ENCODE measurements at places on chromosomes 3 and 15.

GRCh38 chr3:11159421-11159904, 5.2 kb downstream of the HRH1 start:
- no peak for DNase-seq

DNA sequence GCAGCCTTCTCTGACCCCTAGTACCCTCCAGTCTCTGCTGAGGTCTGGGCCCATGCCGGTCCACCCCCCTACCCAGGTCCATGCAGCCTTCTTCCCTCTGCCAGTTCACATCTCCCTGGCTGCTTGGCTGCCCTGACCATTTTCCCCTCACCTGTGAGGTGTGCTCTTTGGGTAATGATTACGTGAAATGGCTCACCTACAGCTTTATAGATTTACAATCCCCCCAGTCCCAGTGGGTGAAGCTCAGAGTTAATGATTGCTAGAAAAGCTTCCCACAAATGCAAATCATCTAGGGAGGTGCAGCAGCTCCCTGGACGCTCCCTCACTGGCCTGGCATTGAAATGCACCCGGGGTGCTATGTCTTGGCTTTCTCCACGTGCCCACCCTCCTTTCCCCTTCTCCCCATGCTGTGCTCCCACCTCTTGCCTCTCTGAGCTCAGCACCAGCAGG, 18.7 kb downstream of the PAQR5 start:
- no peak for DNase-seq

GRCh38 chr3:126287536-126288241, 69.5 kb downstream of the KLF15 start:
- DNase-seq = no peak

- DNase-seq = peak; percentile 27
These were observed 36.2 kb downstream of the BBS4 start for GRCh38 chr15:72722071-72722696.

DNA sequence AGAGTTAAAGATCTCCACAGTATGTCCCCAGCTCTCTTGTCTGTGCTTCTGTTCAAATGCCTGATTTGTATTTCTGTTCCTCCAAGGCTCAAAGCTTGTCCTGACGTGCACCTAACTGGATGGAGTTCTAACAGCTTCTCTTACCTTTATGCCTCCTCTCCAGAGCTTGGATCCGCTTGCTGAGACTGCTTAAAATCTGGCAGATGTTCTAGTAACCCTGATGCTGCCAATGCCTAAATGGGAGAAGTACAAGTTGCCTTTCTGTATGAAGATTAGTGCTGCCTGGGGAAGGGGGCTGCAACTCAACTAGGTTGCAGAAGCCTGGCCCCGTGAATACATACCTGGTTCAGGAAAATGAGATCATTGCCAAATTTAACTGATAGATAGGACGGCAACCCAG, 354.5 kb upstream of the KCNMB2 start:
- no peak for DNase-seq

DNA sequence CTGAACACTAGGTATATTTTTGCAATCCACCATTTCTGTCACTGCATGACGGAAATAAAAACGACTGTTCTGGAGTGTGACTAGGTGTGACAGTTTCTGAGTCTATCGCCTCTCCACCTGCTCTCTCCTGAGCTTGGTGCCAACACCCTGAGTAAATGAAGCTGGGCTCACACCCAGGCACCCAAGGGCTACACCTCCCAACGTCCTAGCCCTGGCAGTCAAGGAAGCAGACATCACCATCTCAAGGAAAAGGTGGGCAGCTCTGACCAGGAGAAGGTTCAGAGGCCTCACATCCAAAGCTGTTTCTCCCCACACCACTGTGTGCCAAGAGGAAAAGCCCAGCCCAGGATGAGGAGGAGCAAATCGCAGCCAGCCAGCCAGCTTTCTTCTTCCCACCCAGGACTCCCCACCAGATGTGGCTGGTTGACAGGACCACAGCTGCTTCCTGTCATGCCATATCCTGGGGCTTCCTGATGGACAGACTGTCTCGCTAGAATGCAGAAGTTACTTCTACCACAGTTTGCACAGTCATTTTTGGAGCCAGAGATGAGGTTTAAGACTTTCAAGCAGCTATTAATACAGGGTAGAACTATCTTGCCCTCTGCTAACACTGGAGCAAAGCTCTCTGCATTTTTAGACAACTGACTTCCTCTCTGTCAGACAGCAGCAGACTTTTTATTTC, 3.3 kb downstream of the SCAMP2 start:
- no peak for DNase-seq

- no peak for DNase-seq
These were observed 11.7 kb downstream of the BAHD1 start for GRCh38 chr15:40452296-40453090.

DNA sequence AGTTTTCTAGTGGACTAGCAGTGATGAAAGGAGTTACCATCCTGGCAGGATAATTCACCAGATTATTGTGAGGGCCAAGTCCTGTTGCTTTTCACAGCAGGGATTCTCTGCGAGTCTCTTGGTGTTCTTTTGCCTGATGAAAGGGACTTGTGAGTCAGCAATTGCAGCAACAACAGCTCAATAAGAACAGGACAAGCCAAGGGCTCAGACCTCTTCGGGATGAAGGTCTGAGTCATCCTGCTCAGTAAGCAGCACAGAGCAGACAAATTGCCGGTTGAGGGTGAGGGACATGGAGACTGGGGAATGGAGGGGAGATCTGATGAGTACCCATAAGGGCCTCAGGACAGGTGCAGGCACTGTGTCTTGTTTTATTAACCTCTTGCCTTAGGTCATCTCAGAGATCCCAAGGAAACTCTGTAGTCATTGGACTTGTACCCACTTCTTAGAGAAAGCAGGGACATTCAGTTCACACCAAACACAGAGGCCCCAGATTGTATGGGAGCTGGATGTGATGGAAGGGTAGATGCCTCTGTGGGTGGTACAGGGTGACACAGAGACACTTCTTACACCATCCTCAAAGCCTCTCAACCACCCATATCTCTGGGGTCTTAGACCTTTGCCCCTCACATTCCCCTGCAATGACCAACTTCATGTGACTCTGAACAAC, 173.8 kb upstream of the TLE3 start:
- DNase-seq = peak; percentile 42

DNA sequence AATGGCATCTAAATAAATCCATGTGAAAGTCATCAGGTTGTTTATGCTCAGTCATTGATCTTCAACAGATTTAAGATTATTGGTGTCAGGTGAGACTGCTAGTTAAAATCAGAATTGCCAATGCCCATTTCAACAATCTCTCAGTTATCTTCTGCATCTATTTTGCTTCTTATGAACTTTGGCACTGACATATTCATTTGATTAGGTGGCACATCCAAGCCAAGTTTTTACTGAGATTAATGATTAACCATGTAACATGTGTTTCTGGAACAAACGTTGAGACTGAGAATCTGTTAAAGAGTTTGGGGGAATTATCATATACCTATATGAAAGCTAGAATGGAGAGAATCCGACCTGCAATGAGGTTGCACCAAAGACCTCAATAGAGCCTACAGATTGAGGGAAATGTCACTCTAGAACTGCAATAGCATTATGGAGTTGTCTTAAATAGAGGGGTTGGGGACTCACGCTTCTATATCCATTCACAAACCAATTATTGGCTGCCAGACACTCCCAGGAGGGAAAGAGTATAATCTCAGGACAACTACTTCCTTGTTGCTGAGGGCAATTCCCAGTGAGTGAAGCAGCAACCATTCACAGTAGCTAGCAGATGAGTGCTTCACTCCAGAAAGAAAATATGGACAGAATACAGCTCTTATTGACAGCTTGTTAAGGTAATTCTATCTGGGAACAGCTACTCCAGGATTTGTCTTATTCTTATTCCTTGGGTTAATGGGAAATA, 891.3 kb downstream of the SQOR start:
- no peak for DNase-seq

- DNase-seq = no peak
These were observed 108.5 kb downstream of the CYP19A1 start for GRCh38 chr15:51229907-51230330.

GRCh38 chr3:127780536-127781400, 41.5 kb downstream of the MGLL start:
- DNase-seq = no peak

- no peak for DNase-seq
These were observed 85.2 kb downstream of the FMN1 start for GRCh38 chr15:33109345-33109744.

DNA sequence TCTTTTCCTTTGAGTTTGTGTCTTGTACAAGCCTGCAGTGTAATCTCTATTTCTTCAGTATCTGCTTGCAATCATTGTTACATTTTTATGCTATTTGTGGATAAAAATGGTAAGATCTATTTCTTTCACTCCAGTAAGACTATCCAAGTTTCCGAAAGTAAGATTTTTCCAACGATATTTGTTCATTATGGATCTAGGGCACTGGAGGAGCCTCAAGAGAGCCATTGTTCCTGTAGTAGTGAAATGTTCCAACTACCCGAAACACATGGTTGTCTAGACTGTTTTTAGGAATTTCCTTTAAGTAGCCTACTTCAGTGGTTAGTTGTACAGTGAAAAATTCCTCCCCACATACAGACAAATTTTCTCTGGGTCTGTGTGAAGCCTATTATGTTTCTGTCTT, 597.4 kb downstream of the RSL24D1 start:
- no peak for DNase-seq

DNA sequence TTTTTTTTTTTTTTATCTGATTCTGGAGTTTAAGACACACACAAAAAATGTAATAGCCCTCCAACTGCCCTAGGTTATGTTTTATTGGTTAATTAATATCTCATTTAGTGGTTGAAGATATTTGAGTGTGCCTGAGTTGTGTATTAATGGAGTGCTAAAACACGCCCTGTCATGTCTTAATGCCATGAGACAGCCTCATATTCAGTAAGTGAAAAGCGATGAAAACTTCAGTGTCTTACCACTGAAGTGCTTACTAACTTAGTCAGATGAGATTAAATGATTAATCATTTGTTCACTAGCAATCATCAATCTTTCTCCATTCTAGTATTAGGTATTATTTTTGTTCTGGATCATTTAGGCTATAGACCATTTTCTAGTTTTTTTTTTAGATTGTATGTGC, 544.7 kb upstream of the ROBO2 start:
- DNase-seq = no peak

DNA sequence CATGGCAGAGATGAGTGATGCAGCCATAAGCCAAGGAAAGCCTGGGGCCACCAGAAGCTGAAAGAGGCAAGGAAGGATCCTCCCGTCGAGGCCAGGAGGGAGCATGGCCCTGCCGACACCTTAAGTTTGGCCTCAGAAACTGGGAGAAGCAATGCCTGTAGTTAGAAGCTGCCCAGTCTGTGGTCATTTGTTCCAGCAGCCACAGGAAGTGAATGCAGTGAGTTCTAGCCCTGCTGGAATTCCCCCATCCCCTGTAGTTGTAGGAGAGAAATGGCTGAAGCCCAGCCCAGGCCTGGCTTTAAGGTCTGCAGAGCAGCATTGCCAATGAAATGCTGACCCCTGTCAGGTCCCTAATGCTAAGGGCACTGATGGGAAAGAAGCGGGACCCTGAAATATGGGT, 12.2 kb upstream of the CHSY1 start:
- DNase-seq = no peak

DNA sequence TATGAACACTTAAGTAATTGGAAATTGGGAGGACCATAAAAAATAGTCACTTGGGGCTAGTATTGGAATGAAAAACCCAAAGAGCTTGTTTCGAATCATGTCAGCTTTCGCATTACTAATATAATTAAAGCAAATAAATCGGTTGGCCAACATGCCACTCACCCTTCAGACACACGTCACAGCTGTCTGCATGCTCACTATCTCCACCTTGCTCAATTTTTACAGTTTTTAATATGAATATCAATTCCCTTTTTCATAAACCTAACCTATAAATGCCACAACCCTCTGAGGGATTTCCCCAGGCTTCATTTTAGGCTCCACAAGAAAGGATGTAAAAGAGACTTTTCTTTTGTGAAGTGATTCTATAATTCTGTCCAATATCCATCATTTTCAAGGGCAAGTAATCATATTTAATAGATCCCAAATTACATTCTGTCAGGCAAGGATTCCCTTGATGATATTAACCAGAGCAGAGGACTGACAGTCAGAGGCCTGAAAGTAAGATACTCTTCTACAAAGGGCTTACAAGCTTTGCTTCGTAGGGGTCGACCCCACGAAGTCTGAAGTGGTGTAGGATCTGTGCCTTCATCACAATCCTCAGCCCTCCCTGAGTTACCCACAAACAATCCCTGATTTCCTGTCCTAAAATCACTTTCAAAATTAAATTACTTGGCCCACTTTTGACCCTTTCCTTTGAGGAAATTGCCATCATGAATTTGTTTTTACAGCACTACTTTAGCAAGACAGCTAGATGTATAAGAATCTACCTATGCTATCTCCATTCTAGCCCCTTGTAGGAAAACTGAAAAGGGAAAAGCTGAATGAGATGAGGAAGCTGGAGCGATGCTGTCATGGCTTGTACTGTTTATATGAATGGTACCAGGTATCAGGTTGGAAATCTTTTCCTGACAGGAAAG, 44.5 kb downstream of the NANOGP8 start:
- no peak for DNase-seq

DNA sequence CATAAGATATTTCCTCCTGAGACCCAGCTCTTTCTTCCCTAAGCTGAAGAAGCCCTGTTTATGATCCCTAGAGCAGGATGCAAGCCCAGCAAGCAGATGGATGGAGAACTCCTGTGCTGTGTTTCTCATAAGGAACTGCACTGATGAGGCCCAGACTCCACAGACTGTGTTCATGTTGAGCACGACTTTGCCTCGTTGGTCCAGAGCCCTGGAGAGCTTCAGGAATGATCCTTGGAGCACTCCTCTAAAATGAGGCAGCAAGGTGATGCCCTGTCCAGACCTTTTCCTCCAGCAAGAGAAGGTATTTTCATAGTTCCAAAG, 83.8 kb downstream of the MYLK start:
- no peak for DNase-seq

- no peak for DNase-seq
These were observed 1353.5 kb downstream of the ROBO1 start for GRCh38 chr3:78414261-78414660.

DNA sequence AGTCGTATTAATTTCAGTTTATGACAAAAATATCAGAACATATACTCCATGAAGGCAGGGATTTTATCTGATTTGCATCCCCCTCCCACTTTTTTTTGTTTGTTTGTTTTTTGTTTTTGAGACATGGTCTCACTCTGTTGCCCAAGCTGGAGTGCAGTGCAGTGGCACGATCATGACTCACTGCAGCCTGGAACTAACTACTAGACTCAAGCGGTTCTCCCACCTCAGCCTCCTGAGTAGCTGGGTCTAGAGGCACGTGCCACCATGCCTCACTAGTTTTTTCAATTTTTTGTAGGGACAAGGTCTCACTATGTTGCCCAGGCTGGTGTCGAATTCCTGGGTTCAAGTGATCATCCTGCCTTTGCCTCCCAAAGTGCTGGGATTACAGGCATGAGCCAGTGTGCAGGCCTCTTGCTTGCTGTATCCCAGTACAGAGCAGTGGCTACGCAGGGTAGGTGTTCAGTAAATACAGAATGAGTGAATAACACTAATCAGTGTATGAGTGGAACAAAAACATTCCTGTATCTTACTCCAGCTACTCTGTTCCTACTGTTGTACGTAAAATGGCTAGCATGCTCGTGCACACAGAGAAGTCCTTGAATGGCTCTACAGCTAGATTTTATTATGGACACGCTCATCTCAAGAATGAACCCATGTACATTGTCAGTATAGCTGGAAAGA, 272.4 kb downstream of the FOXP1 start:
- no peak for DNase-seq

All from SW 1271 (cell line).